ENCODE measurements at places on chromosomes 7 and 10.

- DNase-seq, result no peak
Observed at GRCh38 chr10:68296843-68297663, 34.8 kb upstream of the HNRNPH3 start.

DNA sequence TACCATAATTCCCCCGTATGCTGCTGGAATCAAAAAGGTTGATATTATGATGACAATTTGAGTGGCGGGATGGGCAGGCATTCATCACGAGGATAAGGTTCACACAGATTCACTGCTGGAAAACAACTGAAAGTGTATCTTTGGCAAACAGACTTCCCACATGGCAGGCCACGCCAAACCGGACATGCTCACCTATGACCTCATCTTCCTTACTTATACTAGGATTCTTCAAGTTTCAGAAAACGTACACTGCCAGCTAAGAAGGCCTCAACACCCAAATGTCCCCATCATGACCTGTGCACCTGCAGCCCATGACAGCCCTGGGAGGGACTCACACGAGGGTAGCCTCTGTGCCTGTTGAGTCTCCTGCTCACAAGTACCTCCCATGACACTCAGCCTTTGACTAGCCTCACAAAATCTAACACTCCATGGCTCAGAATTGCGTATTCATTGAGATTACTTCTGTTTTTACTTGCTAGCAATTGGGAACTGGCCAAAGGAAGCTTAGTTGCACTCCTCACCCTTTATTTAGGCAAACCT is 259.0 kb upstream of the GHITM start:
- no peak for DNase-seq

GRCh38 chr10:6165221-6165725 is 37.5 kb upstream of the PFKFB3 start:
- no peak for DNase-seq

DNA sequence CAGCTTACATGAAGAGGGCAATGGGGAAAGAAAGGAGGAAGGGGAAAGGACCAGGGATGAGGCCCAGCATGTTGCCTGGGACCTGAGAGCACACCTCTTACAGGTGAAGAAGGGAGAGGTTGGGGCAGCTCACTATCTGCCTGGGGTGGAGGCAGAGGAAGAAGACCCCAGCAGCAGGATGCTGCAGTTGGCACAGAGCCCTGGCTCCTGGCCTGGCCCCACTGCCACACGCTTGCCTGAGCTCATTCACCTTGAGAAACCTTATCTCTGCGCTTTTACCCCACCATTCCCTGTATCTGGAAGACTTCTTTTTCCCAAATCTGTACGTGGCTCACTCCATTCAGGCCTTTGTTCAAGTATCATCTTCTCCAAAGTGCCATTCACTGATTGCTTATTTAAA is 147.8 kb upstream of the TMEM72 start:
- DNase-seq, result no peak

DNA sequence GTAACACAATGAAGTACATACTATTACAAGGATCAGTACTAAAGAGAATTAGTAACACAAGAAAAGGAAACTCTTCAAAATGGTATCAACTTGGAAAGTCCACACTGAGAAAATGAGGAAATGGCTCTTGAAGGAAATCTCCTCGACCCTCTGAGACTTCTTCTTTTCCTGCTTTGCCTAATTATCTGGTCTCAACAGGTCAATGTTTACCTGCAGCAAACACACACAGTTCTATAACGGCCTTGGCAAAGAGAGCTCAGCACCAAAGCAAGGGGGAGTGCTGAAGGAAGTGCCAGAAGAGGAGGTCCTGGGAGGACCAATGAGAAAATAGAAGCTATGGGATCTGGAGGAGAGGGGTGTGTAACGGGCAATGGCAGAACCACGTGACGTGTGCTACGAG is 21.9 kb downstream of the CHCHD3 start:
- DNase-seq, result peak; percentile 28

GRCh38 chr10:119461923-119462322 is 80.6 kb downstream of the RGS10 start:
- no peak for DNase-seq

DNA sequence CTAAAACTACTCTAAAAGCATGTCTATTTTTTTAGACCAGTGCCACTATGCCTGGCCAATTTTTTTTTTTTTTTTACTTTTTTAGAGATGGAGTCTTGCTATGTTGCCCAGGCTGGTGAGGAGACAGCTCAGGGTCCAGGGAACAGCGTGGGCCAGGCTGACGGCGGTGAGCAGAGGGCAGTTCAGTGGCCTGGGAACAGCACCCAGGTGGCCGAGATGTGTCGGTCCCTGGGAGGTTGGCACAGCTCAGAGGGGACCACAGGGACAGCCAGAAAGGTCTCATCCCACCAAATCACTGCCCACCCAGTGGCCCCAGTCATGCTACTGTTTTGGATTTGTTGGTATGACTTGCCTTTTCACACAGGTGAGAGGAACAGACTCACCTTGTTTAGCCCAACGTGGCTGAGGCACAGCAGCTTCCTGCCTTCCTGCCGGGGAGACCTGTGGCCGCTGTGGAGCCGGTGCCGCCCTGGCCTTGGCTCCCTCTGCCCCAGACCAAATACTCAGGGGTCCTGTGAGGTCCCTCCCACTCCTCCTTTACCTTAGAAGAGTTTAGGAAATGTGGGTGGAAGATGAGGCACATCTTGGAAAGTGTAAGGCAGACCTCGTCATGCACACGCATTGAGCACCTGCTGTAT is 109.6 kb downstream of the PTPRE start:
- DNase-seq, result no peak

GRCh38 chr10:119407254-119407777 is 135.2 kb downstream of the RGS10 start:
- no peak for DNase-seq

GRCh38 chr7:110568388-110568787 is 522.5 kb upstream of the LRRN3 start:
- DNase-seq, result no peak

- peak; percentile 50 for DNase-seq
Observed at GRCh38 chr10:92760609-92761008, 70.9 kb downstream of the HHEX start.

DNA sequence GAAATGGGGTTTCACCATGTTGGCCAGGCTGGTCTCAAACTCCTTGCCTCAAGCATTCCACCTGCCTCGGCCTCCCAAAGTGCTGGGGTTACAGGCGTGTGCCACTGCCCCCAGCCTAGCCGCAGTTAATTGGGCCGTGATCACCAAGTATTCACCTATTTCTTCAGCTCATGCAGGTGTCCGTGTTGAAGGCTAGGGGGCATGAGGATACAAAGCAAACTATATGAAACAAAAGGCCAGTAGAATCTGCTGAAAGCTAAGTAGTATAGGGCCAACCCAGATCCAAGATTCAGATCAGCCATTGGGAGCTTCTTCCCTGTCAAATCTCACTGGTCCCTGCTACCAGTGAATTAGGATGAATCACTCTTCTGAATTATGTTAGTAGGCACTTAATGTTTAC is 73.4 kb downstream of the LRRC4 start:
- DNase-seq, result no peak

- DNase-seq, result peak; percentile 50
Observed at GRCh38 chr10:47020471-47020870, 109.2 kb downstream of the PTPN20 start.

- no peak for DNase-seq
Observed at GRCh38 chr7:11587048-11587447, 244.9 kb downstream of the THSD7A start.

DNA sequence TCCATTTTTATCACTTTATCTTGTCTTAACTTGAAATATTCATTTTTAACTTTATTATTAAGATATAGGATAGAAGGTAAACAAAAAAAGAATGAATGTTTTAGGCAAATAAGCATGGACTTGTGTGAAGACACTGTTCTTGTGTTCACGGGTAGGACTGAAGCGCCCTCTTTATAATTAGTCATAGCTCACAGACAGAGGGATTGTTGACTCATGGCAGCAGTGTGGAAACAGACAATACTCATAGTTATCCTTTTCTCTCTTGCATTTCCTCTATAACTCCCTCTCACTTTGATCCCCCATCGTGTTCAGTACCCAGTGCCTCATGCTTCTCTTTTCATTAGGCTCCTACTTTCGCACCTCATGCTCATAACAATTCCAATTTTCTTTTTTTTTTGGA is 731.8 kb downstream of the PHTF2 start:
- DNase-seq, result peak; percentile 9

DNA sequence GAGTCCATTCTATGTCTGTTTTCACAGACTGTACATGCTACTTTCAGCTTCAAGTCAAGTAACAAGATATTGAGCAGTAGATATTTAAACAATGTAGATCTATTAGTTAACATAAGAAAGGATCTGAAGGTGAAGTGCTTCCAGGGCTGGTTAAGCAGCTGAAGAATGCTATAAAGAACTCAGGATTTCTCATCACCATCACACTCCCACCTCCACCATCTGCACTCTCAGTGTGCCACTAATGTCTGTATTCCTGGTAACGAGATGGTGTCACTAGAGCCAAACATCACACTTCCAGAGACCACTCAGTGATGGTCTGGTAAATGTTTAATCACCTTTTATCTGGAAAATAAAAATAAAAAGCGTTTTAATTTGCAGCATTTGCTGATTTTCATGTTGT is 224.0 kb upstream of the FERD3L start:
- no peak for DNase-seq

DNA sequence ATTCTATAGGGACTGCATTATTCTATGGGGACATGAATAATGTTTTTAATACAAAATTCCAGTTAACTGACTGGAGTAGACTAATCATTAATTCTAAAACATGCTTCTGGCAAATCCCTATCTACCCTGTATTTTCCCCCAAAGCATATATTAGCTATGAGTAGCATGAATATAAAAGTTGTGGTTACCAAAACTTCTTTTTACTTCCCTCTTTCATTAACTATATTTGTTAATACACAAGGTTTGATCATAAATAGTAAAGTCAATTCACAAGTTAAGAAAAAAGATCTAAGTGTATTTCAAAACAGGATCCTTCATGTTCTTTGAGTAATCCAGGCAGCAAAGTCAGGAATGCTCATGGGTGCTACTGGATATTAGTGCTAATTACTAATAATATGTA is 2.9 kb upstream of the RALA start:
- DNase-seq, result no peak

DNA sequence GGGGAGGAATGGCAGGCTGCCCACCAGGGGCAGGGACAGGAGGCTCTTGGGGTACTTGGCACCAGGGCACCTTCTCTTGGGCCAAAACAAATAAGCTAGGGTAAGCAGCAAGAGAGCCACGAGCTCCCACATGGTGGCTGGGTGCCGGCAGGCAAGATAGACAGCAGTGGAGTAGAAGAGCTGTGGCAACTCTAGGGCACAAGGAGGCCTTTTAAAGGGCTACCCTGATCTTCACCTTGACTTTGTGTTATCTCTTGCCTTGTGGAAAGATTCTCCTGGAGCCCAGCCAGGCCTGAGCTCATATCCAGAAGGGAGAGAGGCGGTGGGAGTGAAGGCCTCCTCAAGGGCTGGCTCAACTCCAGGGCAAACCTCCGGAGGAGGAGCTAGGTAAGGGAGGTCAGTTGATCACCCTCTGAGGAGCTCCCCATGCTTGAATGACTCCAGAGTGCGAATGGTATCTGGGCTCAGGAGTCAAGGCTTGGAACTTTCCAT is at the start of gene CYP17A1:
Gene CYP17A1, minus strand, starts transcription at position 184 of the 492 bp plus-strand sequence. Its CDS starts 52 bp downstream, at position 132.
- no peak for DNase-seq

DNA sequence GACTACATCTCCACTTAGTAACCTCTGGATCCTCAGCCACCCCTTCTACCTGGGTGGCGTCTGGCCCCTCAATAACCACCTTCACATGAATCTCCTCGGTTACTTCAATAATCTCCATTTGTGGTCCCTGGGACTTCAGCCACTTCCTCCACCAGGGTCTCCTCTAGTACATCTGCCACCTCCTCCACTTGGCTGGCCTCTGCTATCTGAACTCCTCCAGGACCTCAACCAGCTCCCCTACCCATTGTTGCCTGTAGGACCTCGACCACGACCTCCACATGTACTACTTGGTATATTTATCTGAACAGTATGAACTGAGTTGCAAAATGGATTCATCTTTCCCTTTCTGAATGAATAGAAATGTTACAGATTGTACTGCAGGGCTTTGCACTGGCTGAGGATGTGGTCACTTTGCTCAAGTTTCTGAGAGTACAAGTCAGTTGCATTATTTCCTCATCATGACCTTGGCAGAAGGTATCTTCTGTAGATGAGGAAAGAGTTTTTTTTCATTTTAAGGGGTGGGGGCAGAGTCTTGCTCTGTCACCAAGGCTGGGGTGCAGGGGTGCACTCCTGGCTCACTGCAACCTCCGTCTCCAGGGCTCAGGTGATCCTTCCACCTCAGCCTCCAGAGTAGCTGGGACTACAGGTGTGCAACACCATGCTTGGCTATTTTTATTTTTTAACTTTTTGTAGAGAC is 36.0 kb downstream of the MAT1A start:
- DNase-seq, result peak; percentile 72

- DNase-seq, result no peak
Observed at GRCh38 chr10:21964983-21965665, 38.4 kb downstream of the DNAJC1 start.

- DNase-seq, result peak; percentile 64
Observed at GRCh38 chr7:136009488-136010079, 32.4 kb upstream of the MTPN start.

- no peak for DNase-seq
Observed at GRCh38 chr10:4068629-4069028, 283.6 kb upstream of the KLF6 start.

GRCh38 chr7:110645060-110645459 is 445.9 kb upstream of the LRRN3 start:
- DNase-seq, result no peak

- DNase-seq, result no peak
Observed at GRCh38 chr10:131630772-131631258, 270.0 kb upstream of the PPP2R2D start.

DNA sequence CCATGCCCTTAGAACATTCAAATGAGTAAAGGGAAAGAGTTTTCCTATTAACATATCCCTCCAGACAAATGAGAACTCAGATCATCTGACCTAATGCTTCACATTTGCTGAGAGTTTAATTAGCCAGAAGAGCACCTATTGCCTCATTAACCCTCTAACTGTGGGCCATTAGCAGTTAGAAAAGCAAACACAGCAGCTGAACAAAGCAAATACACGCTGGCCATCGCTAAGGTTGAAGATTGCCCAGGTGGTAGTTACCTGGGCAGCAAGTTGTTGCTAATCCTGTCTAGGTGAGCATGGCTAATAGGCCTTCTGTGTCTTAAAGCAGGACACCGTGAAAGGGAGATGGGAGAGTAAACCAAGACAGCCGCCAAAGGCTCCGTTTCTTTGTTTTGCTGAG is 49.9 kb upstream of the UCN3 start:
- DNase-seq, result no peak

DNA sequence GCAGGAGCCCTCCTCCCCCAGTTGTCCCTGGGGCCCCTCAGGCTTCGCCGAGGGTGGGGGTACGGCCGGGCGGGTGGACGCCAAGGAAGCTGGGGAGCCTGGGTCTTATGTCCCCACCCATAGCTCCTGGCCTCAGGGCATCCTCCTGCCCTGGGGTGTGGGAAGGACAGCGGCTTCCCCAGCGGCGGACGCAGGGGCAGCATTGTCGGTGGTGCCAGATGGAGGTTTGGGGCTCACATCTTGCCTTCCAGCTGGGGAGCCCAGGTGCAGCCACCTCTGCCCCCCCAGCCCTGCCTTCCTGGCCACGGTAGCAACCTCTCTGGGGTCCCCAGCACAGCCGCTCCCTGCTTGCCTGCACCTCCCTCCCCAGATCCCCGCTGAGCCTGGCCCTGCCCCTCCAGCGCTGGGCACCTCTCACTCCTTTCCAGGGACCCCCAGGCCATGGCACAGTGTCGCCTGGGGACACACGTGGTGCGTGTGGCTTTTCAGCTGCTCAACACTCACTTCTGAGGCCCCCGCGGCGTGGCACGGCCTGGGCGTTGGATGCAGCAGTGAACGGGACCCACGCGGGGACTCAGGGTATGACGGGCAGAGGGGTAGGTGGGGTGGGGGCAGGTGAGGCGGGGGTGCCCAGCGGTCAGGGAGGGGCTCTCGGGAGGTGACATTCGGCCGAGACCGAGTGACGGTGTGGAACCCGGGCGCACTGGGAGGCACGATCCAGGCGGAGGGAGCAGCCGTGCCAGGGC is 53.1 kb downstream of the UNCX start:
- DNase-seq, result no peak
